ENCODE measurements at places on chromosomes 7 and 10. TPM values are rescaled to one million over a fixed set of nuclear protein-coding genes. Genes with fewer than 3 reads are reported as not detected.

Gene CCDC7
- total RNA-seq: 6.6 TPM

Gene UTF1
- not detected for total RNA-seq

Gene NODAL
- not detected for total RNA-seq

Gene CLCN1
- not detected for total RNA-seq

Gene PHKG1
- 1.00 TPM for total RNA-seq

DNA sequence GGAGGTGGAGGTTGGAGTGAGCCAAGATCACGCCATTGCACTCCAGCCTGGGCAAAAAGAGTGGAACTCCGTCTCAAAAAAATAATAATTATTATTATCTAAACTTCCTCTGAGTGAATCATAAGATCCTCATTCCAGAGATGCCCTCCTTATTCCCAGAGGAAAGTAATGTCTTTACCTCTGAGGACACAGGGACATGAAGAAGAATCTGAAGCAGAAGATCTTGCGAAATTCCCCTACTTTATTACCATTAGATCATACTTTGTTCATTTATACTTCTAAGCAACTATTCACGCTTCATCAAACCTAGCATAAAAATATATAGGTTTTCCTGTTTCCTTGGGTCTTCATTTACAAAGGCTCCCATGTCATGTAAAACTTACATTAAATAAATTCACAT is 143.1 kb downstream of the ETV1 start:
- no peaks in the 10 kb centered on the region for H3K36me3 ChIP-seq
- no peak overlapping the region for H3K27ac ChIP-seq
- H3K4me3 ChIP-seq: no peak overlapping the region
- peaks cover 11% of the 10 kb centered on the region for H3K4me1 ChIP-seq
- no peaks in the 10 kb centered on the region for H3K27me3 ChIP-seq

GRCh38 chr7:119341822-119342221 is 931.2 kb upstream of the KCND2 start:
- no peak for DNase-seq
- no peak overlapping the region for H3K27ac ChIP-seq
- H3K4me3 ChIP-seq: no peak overlapping the region
- H3K27me3 ChIP-seq: no peaks in the 10 kb centered on the region
- no peaks in the 10 kb centered on the region for H3K4me1 ChIP-seq
- no peaks in the 10 kb centered on the region for H3K36me3 ChIP-seq

DNA sequence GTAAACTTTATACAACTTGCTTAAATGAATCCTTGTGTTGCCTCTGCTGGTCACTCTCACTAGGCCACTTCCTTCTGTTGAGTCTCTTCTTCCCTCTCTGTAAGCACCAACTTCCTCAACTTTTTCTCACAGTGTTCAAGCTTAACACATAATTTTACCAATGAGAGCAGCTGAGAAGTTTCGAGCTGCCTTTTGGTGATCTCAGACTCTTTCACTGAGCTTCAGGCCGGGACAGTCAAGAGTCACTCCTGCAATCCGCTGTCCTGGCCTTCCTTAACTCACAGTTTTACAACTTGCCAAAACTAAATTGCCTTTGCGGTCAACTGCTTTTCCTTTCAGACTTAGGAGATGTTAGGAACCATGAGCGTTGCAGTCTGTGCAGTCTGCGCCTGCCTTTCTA is 47.4 kb downstream of the PRPF18 start:
- no peak overlapping the region for H3K4me3 ChIP-seq
- DNase-seq: no peak
- no peak overlapping the region for H3K27ac ChIP-seq

DNA sequence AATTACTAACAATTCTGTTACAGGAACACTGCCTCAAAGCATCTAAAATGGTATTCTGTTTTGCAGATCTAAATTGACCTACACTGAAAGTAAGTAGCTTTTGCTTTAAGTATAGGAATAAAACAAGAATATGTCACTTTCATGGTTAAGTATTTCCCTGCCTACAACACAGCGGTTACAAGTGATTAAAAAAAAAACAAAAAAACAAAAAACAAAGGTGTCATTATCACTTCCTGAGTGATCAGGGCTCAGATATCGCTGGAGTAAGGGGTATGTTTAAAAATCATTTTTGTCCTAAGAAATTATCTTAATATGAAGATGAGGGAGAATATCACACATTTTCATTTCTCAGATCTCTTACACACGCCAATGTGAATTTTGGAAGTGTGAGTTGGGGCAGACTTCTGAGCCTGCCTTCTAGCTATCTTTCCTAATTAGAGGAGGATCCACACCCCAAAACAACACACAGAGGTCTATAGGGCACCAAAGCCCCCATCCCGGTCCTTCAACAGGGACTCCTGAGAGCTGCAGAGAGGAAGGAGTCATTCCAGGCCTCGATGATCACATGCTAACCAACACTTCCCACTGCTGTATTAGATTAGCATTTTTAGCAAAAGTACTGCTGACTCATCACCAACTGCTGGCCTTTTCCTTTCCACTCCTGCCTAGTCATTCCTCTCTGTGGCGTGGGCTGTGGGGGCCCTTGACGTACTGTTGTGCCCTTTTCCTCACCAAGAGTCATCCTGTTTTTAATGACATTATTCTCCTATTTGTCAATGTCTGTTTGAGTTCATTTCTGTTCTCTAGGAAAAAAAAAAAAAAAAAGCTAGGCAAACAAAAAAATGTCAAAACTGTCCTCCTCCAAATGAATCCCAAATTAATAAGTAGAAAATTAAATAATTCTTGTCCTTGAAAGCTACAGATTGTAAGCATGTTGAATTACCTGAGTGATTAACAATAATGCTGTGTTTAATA is 31.2 kb downstream of the PRTFDC1 start:
- no peaks in the 10 kb centered on the region for H3K27me3 ChIP-seq
- DNase-seq: peak; percentile 93
- H3K4me1 ChIP-seq: peaks cover 14% of the 10 kb centered on the region
- H3K4me3 ChIP-seq: no peak overlapping the region

- no peaks in the 10 kb centered on the region for H3K27me3 ChIP-seq
- no peaks in the 10 kb centered on the region for H3K36me3 ChIP-seq
- H3K27ac ChIP-seq: peak overlapping the region; percentile 58
- peak; percentile 88 for DNase-seq
- H3K4me1 ChIP-seq: peaks cover 11% of the 10 kb centered on the region
Observed at GRCh38 chr10:34145715-34146114, 669.4 kb downstream of the PARD3 start.

DNA sequence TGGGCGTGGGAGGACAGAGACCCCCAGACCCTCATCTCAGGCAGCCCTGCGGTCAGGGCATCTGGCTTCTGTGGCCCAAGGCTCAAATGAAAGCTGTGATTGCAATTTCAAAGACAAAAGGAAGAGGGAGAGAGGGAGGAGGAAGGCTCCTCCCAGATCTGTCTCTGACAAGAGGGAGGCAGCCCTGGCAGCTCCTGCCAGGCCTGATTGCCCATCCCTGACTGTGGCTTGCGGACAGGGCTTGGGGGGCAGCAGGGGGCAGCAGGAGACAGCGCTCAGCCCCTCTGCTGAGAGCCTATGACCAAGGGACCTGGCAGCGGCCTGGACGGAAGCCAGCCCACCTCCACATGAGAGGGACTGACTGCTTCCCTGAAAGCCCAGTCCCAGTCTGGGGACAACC is 91.8 kb downstream of the PTPRN2 start:
- no peak overlapping the region for H3K4me3 ChIP-seq
- DNase-seq: no peak
- no peaks in the 10 kb centered on the region for H3K27me3 ChIP-seq
- no peaks in the 10 kb centered on the region for H3K36me3 ChIP-seq

GRCh38 chr10:78742730-78743615 is 325.8 kb upstream of the ZMIZ1 start:
- H3K27me3 ChIP-seq: peaks cover 11% of the 10 kb centered on the region
- no peak overlapping the region for H3K27ac ChIP-seq
- H3K36me3 ChIP-seq: no peaks in the 10 kb centered on the region
- no peak for DNase-seq

GRCh38 chr10:69090685-69091084 is 2.8 kb downstream of the SRGN start:
- H3K4me3 ChIP-seq: no peak overlapping the region
- peaks cover 46% of the 10 kb centered on the region for H3K4me1 ChIP-seq
- no peaks in the 10 kb centered on the region for H3K36me3 ChIP-seq
- H3K27me3 ChIP-seq: no peaks in the 10 kb centered on the region
- no peak for DNase-seq

DNA sequence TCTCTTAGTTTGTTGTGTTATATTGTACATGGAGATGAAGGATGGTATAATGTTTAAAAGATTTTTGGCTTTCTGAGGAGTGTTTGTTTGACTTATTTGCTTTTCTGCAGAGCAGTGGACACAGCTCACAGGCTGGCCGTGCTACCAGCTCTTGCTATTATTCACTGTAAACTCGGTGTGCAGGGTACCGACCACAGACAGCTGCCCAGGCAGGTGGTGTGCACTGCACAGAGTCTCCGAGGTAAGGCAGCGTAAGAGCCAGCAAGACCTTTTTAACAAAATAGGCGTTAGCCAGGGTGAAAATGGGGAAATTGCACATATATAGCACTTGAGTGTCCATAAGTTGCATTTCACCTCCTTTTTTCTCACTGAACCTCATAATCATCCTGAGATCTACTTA is 438.0 kb downstream of the CNTNAP2 start:
- no peaks in the 10 kb centered on the region for H3K27me3 ChIP-seq
- H3K36me3 ChIP-seq: no peaks in the 10 kb centered on the region
- no peak overlapping the region for H3K4me3 ChIP-seq
- no peaks in the 10 kb centered on the region for H3K4me1 ChIP-seq
- DNase-seq: no peak

DNA sequence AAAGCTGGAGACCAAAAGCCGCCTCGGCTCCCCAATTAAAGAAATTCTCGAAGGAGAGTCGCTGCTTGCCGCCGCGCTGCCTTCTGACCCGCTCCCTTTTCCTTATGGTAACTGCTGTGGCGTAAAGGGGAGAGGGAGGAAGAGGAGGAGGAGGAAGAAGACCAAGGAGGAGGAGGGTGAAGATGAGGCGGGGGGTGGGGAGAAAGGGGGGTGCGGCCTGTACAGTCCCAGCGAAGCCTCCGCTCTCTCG is 388 bp downstream of the CNOT4 start:
- H3K27me3 ChIP-seq: no peaks in the 10 kb centered on the region
- peaks cover 19% of the 10 kb centered on the region for H3K4me1 ChIP-seq
- no peaks in the 10 kb centered on the region for H3K36me3 ChIP-seq
- DNase-seq: no peak
